ENCODE measurements at places on chromosomes 1 and 21. TPM values are rescaled to one million over a fixed set of nuclear protein-coding genes. Genes with fewer than 3 reads are reported as not detected.

- no peaks in the 10 kb centered on the region for H3K27me3 ChIP-seq
- no peak for DNase-seq
- no peak overlapping the region for H3K27ac ChIP-seq
- H3K4me3 ChIP-seq: no peak overlapping the region
- no peaks in the 10 kb centered on the region for H3K4me1 ChIP-seq
- H3K36me3 ChIP-seq: peaks cover 7% of the 10 kb centered on the region
These were observed 994.9 kb downstream of the ADGRL2 start for GRCh38 chr1:82795508-82796149.

GRCh38 chr1:212440419-212440818, 7.7 kb downstream of the NENF start:
- no peaks in the 10 kb centered on the region for H3K27me3 ChIP-seq
- peaks cover 6% of the 10 kb centered on the region for H3K4me1 ChIP-seq
- H3K27ac ChIP-seq: no peak overlapping the region
- H3K4me3 ChIP-seq: no peak overlapping the region
- DNase-seq: no peak
- no peaks in the 10 kb centered on the region for H3K36me3 ChIP-seq

The KRTAP19-3 gene
- total RNA-seq: not detected

The CYP4A11 gene
- not detected for total RNA-seq

The VWA5B1 gene
- not detected for total RNA-seq

The SPRR2D gene
- total RNA-seq: not detected
